ENCODE measurements at places on chromosomes 4 and X.

DNA sequence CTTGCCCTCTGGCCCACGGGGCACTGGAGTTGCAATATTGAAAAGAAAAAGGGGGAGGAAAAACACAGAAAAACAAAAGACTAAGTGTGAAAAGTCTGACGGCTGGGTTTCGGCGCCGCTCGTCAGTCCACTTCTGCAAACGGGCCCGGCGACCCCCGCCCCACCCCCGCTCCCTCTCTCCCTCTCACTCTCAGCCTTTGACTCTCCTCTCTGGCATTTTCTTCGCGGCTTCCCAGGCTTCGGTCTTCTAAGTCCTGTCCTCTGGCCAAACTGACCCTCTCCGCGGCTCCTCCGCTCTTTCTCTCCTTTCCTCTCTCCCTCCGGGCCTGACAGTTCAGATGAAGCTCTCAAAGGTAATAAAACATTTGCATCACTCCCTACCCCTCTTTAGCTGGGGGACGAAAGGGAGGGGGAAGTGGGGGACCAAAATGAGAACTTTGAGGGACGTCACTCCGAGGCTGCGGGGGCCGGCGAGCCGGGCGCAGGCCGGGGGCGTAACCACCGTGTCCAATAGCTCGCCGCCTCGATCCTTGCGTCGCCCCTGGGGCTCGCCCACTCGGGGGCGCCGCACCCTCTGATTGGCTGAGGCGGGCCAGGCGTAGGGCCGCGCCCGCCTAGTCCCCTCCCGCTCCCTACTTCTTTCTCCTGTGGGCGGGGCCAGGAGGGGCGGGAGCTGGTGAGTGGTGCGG is at the start of gene NKX6-1:
TSS of gene NKX6-1 (minus strand) at position 358 of the 689 bp plus-strand sequence. CDS start 1,064 bp downstream, outside the sequence.
- peak; percentile 94 for ATAC-seq

DNA sequence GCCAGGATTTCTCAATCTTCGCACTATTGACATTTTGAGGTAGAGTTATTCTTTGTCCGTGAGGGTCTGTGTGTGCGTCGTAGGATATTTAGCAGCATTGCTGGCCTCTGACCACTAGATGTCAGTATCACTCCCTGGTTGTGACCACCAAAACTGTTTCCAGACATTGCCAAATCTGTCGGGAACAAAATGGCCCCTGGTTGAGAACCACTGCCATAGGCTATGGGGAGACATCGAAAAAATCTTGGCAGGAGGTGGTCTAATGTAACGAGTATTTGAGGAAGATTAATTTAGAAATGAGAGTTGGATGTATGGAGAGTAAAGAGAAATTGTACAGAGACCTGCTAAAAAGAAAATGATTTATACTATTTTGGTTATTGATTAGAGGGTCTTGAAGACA is 108.4 kb downstream of the DOCK11 start:
- ATAC-seq, result peak; percentile 33

GRCh38 chrX:129737916-129738315 is 863 bp upstream of the XPNPEP2 start:
- ATAC-seq, result peak; percentile 64

GRCh38 chr4:179465131-179465797 is 2023.0 kb upstream of the AGA start:
- peak; percentile 25 for ATAC-seq

GRCh38 chrX:4905576-4905975 is 1192.1 kb upstream of the PRKX start:
- no peak for ATAC-seq

DNA sequence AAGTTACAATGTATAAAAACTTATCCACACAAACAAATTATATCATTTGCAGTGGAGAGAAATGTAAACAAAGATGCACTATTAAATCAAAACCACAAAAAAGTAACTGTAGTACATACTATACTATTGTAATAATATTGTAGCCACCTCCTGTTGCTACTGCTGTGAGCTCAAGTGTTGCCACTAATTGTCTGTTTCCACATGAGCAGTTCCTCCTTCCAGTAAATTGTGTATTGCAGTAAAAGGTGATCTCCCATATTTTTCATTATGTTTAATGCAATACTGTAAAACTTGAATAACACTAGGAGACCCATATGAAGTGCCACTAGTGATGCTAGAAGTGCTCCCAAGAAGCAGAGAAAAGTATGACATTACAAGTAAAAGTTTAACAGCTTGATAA is 11.7 kb downstream of the LIN54 start:
- ATAC-seq, result no peak

DNA sequence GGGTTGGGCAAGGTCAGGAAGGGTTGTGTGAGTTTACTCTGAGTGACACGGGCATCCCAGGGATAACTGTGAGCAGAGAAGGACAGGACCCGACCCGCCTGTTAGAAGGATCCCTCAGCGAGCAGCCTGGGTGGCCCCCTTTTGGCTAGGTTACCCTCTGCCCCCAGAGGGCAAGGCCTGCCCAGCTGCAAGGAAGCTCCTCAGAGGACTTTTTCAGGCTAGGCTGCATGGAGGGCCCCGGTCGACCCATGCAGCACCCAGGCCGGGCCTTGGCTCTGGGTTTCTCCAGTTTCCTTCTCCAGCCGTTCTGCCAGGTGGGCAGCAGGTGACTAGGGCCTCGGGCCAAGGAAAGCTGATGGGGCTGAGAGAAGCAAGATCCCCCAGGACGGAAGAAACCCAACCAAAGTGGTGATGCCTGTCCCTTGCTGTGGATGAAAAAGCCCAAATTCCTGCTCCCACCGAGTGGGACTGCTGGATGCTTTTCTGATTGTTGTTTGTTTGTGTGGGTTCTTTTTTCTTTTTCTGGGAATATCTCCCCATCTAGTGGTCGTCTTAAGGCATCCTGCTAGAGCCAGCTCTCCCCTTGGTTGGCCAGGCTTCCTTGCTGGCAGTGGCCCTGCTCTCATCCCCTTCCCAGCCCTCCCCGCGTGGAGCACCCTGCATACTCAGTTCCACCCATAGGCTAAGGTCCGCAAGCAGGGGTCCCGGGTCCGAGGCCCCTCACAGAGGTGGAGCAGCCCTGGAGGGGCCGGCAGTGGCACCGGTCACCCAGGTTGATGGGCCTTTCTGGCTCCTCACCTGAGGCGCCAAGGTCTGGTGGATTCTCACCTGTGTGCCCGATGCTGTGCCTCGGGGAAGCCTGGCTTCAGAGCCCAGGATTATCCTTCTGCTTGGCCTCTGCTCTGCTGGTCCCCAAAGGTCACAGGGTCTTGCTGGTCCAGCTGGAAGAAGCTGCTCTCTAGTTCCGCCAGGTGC is 1.8 kb downstream of the ZFP92 start:
- no peak for ATAC-seq

DNA sequence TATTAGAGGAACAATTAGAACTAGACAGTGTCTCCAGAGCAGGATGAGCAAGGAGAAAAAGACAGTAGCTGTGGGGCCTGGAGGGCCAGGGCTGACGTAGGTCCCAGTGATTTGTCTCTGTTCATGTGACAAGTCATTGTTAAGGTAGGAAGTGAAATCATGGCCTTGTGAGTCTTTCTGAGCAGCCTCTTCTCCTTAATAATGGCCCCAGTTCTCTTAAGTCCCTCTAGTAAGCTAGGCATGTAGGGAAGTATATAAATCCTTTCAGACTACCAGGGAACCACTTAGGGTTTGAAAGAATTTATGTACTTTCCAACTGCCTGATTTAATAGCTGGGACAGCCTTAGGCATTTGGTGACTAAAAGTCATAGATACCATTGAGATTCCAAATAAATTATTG is 133.0 kb downstream of the KLHL8 start:
- ATAC-seq, result no peak

- ATAC-seq, result no peak
Observed at GRCh38 chr4:115514675-115515074, 401.3 kb upstream of the NDST4 start.

DNA sequence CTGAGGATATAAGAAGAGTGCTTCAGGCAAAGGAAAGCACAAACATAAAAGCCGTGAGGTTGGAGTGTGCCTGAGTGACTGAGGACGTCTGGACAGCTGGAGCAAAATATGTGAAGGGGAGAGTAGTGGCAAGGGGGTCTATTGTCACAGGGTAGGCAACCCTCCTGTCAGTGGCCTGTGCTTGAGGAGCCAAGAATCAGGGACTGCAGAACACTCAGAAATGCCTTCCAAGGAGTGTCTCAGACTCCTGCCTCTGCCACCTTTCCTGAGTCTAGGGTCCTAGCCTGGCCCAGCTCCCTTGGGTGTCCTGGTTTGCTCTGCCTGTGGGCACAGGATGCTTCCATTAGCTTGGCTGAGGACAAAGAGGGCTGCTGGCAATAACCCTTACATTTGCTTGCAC is 152.5 kb upstream of the PJA1 start:
- ATAC-seq, result no peak

GRCh38 chr4:46442963-46443362 is 53.0 kb upstream of the GABRA2 start:
- no peak for ATAC-seq

- ATAC-seq, result no peak
Observed at GRCh38 chr4:47701286-47701685, 136.6 kb downstream of the CORIN start.

- ATAC-seq, result no peak
Observed at GRCh38 chr4:94226763-94227162, 19.1 kb downstream of the SMARCAD1 start.

DNA sequence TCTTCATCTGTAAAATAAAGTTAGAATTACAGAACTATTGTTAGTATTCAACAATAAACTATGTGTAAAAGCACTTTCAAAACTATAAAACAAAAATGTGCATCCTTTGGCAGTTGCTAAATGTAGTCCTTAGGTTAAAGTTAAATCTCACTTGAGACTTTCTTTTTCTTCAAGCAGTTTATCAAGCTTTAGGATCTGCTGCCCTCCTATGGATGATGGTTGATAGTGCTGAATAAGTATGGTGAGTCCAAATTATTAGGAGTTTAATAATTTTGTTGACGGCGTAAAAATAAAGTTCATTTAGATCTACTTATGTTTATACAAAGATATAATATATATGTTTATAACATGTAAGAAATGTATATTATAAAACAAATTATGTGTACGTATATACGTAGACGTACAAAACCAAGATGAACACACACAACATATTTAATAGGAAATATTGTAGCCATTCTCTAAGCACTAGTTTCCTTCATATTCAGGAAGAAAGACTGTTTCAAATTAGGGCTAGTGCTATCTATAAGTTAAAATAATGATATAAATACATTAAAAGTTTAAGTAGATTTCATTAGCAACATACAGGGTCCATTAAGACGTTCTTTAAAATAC is 22.3 kb downstream of the UGT2A2 start:
- ATAC-seq, result peak; percentile 26

DNA sequence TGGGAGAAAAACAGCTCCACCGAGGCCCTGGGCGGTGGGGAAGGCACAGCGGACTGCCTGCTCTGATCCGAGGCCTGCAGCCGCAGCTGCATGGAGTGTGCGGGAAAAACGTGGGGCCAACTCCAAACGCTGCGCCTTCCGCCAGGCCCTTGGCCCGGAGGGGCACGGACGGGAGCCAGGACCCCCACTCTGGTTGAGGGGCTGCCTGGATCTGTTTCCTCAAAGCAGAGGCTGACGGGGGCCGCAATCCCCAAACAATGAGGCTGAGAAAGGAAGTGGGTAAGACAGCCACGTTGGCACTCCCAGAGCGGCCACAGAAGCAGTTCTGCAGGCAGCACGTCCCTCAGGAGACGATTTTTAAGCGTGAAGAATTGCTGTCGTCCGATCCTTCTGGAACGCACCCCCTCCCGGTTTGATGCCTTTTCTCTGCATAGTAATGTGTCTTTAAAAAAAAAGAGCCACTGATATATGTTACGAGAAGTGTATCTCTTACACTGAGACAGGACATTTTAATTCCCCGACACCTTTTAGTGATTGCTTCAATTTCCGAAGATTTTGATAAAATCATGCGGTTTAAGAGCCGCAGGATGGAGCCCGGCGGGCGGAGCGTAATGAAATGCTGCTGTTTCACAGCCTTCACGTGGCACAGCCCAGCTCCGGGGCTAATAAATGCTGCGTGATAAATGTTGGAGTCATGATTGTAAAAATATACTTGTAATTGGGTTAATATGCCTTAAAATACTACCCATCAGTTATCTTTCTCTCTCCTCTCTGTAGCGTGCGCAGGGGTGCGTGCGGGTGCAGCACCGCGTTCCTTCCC is 85.7 kb downstream of the FAM53A start:
- no peak for ATAC-seq

DNA sequence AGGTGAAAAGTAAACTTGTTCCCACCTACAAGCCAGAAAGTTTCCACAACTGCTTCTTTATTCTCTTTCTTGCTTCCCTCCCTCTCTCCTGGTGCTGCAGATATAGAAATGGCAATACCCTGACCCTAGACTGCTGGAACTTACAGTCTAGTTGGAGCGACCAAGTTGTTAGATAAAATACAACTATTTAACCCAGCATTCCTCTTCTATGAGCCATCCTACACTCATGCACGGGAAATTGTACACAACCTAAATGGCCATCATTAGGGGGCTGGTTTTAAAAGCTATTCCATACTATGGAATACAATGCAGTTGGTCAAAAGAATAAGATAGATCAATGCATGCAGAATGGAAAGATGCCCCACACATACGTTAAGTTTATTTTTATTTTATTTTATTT is 41.1 kb downstream of the PJA1 start:
- no peak for ATAC-seq

GRCh38 chr4:115090483-115091075 is 22.8 kb downstream of the NDST4 start:
- ATAC-seq, result no peak

DNA sequence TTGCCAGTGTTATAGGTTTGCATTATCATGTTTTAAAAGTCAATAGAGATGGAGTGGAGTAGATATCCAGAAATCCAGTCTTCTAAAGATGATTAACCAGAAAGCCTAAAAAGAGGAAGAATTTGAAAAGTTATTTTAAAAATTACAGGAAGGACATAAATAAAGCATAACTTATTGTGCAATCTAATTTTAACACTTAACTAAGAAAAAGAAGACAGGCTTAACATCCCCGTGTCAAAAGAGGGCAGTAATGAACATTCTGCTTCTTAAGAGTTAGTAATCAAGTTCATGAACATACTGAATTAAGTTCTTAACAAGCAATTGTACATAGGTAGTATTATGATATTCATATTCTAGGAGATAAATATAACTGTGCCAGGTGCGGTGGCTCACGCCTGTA is 39.3 kb downstream of the ELF2 start:
- no peak for ATAC-seq

DNA sequence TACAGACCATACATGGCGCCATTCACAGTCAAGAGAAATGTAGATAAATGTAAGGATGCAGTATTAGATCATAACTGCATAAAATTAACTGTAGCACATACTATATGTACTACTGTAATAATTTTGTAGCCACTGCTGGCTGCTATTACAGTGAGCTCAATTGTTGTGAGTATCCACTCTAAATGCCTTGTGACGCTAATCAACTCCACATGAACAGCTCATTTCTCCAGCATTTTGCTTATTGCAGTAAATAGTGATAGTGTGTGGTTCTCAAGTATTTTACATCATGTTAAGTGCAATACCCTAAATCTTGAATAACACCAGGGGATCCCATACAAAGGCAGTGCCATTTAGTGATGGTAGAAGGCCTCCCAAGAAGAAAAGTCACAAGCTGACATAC is 21.2 kb downstream of the FGFBP1 start:
- ATAC-seq, result no peak

DNA sequence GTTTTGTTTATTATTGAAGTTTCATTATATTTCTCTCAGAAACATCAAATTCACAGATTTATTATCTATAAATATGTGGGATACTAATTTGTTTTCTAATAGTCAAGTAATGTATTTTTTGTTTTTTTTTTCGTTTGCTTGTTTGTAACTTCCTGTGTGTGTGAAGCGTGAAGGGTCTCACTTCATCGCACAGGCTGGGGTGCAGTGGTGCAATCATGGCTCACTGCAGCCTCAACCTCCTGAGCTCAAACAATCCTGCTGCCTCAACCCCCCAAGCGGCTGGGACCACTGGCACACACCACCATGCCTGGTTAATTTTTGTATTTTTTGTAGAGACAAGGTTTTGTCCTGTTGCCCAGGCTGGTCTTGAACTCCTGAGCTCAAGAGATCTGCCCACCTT is 55.1 kb downstream of the SH3RF1 start:
- no peak for ATAC-seq

- ATAC-seq, result no peak
Observed at GRCh38 chrX:15930585-15930984, 76.0 kb upstream of the AP1S2 start.
